ENCODE measurements at places on chromosomes 7 and 10.

- no peak for DNase-seq
Observed at GRCh38 chr7:107080099-107080505, 35.6 kb downstream of the PRKAR2B start.

DNA sequence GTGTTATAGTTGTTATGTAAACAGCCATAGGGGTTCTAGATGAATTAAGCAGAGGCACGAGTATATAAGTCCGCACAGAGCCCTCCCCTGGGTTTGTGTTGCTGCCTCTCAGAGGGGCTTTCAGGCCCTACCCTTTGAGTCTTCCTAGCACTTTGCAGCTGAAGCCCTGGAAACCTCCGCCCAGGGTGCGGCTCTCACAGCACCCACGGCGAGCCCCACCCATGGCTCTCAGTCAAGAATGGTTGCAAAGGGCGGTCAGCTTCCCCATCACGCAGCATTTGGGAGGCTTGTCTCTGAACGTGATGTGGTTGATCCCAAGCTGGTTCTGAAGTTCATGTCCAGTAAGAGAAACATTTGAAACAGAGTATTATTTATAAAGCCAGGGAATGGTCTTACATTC, 18.8 kb upstream of the INSIG1 start:
- DNase-seq: no peak

GRCh38 chr7:126700807-126701604, 551.7 kb downstream of the GRM8 start:
- DNase-seq: peak; percentile 62

DNA sequence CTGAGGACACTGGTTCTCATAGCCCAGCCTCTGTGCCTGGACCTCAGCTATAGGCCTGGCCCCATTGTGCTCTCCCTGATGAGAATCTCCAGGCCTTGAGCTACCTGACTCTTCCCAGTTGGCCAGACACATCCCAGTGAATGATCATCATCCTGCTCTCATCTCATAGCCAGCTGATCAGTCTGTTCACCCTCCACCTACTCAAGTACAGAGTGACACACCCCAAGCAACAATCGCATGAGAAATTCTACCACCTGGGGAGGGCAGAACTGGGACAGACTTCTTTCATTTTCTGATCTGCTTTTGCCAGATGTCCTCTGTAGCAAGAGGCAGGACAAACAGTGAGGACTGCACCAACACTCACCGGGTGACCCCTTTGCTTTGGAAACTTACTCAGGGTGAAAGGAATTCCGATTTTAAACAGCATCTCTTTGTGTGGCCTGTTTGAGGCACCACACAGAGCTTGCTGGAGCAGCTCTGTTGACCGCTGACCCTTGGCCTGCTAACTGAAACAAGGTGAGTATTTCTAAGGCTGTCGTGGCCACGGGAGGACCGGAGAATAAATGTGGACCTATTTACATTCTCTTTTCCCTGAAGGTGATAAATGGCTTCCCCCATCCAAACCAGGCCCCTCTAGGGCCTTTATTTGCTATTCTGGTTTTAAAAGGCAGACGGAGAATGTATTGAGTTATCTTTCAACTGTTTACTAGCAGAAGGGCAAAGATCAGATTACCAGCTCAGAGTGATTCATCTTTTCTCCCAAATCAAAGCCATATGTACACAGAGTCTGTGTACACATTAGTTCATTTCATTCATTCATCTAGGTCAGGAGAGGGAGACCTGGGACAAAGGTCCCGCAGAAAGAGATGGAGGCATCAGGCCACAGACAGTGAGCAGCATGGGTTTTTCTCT, 181.4 kb upstream of the TNS3 start:
- DNase-seq: no peak

GRCh38 chr10:48300556-48300955, 5.9 kb upstream of the MAPK8 start:
- no peak for DNase-seq

DNA sequence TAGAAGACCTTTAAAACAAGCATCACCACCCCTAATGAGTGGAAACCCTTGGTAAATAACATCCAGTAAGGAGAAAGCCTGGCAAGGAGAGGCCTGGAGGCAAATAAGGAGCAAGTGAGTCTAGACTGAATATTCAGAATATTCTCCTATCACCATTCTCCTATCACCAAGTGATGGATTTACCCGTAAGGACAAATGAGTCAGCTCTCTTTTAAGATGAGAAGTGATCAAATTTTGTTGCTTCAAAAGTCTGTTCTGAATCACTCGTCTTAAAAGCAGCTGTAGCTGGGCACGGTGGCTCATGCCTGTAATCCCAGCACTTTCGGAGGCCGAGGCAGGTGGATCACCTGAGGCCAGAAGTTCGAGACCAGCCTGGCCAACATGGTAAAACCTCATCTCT, 28.4 kb downstream of the KIAA1549 start:
- DNase-seq: no peak

DNA sequence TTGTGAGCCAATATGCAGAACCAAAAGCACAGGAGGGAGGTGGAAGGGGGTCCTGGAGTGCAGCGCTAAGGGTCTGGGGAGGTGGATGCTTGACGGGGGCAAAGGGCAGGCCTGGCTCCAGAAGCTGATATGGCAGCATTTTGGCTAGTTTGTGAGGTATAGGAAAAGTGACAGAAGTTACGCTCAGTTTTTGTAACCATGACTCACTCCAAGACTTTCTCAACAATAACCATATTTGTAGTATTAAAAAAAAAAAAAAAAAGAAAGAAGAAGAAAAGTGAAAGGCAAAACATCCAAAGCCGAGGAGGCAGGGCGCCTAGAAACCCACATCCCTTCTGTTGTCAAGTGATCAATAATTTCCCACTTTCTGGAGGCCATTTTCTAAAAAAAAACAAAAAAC, 92.3 kb downstream of the RNF216 start:
- peak; percentile 60 for DNase-seq

GRCh38 chr7:91169830-91170191, 94.4 kb upstream of the FZD1 start:
- DNase-seq: no peak

GRCh38 chr10:91694170-91694794, 61.4 kb upstream of the PPP1R3C start:
- DNase-seq: no peak

DNA sequence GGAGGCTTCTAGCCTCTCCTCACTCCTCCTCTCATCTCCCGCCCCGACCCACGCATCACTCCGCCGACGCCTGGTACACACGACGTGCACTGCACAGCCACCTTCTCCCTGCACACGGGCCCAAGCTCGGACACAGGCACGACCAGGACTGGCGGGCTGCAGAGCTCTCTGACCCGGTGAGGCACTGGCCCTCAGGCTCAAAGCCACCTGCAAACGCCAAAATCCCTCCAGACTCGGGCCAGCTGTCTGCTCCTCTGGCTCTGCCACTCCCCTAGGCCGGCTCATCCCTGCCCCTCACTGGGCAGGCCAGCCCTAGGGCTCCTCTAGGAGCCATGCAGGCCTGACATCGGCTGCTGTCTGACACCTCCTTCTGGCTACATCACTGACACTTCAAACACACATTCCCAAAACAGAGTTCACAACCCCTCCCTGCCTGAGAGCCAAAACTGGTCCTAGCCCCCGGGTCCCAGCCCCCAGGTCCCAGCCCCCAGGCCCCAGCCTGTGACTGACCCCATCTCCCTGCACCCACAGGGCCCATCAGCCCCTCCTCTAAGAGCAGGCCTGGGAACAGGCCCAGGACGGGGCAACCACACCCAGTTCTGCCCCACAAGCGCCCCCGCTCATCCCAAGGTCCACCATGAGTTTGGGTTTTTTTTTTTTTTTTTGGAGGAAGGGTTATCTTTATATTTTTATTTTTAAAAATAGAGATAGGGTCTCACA, 35.1 kb downstream of the MAD1L1 start:
- DNase-seq: no peak

GRCh38 chr7:157664871-157665633, 328.2 kb downstream of the DNAJB6 start:
- DNase-seq: no peak

DNA sequence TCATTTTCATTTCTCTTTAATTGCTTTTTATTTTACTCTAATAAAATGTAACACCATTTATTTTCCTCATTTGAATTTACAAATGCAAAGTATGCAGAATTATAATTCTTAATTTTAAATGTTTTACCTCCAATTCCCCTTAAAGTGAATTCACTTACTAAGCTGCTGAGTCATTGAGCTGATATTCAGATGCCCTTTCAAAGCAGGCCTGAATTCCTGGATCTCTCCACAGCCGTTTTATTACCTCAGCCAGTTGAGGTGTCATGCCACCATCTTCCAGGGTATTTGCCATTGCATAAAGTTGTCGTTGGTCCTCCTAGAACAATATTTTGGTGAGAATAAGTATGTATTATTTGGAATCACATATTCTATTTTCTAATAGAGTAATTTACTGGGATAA, 33.2 kb downstream of the GNAT3 start:
- DNase-seq: no peak

DNA sequence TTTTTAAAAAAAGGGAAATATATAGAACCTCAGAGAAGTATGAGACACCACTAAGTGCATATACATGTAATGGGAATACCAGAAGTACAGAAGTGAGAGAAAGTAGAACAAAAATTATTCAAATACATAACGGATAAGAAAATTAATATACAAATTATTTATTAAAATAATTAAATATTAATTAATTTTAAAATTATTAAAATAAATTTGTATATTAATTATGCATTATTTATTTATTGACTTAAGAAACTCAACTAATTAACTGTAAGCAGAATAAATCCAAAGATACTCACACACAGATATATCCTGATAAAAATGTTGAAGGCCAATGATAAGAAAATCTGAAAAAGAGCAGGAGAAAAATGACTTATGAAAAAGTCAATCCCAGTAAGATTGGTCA, 1333.5 kb upstream of the CELF2 start:
- DNase-seq: no peak

DNA sequence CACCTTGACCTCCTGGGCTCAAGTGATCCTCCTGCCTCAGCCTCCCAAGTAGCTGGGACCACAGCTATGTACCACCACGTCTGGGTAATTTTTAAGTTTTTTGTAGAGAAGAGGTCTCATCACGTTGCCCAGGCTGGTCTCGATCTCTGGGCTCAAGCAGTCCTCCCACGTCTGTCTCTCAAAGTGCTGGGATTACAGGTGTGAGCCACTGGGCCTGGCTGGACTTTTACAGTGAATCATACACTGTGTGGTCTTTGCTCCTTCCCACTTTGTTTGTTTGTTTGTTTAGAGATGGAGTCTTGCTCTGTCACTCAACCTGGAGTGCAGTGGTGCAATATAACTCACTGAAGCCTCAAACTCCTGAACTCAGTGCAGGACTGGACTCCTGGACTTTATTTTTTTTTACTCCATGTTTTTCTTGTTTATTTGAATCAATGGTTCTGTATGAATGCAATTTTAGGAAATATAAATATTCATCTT, 12.5 kb downstream of the PPIA start:
- DNase-seq: no peak

DNA sequence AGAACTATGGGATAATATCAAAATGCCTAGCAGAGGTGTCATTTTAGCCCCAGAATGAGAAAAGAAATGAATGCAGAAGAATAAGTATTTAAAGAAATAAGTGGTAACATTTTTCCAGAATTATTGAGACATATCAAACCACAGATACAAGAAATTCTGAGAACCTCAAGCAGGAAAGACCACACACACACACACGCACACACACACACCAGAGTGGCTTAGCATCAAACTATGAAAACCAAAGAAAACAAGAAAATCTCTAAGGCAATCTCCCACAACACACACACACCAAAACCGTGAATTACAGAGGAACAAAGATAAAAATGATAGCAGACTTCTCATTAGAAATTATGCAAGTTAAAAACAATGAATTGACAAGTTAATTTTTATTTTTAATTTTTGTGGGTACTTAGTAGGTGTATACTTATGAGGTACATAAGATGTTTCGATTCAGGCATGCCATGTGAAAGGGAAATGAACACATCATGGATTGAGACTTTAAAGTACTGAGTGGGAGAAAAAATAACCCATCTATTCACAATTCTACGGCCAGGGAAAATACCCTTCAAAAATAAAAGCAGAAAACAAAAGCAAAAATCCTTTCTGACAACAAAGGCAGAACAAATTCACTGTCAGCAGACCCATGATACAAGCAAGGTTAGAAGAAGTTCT, 14.6 kb downstream of the PPIF start:
- no peak for DNase-seq

DNA sequence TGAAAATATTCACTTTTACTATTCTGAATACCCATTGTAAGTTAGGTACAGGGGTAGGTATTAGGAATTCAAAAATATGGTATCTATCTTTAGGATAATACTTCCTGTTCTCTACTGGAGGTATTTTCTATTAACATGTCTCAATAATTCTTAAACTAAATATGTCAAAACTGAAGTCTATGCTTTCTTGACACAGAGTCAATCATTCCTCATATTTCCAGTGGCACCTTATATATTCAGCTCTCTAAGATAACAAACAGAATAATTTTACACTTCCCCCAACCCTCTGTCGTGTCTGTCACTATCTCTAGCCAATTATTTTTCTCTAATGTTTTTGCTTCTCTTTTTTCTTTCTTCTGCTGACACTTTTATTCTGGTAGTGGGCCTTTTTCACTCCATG, 138.9 kb downstream of the TMEM26 start:
- DNase-seq: no peak

GRCh38 chr7:200290-200689, 7.9 kb downstream of the FAM20C start:
- no peak for DNase-seq

DNA sequence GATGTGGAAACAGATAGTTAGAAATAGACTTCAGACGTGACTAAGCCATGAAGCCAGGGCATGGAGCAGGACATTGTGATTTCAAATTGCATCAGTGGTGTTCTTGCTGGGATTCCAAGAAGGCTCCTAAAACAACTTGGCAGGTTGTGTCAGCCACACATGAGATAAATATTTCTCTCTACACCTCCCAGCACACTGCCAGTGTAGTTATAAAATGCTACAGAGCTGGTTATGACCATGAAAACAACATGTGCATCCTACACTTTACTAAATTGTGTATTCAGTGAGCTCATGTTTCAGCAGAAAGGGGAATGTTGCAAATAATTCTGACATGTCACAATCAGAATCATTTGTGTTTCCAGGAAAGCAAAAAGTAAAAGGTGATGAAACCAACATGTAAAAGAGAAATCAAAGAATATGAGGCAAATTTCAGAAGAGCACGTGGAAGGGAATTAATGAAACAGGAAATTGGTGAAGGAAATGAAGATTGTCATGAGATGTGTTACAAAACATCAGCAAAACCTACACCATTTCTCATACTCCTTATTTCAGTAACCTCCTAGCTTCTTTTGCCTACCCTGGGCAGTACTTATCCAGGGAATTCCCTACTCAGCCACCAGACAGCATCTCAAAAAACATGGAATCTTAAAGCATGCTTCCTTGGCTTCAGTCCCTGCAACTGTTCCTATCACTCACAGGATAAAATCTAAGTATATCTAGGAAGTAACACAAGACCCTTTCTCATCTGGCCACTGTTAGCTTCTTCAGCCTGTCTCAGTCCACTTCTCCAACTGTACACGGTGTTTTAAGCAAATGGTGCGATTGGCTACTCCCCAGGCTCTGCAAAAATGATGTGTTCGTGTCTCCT, 5.8 kb upstream of the CYP3A7 start:
- no peak for DNase-seq
